Naive thymus-derived CD8-positive, alpha-beta T cell (primary cell): ENCODE measurements at places on chromosomes 2 and 18.
A peak's percentile ranks its signal among the peaks of the same experiment; 100 is the strongest.

DNA sequence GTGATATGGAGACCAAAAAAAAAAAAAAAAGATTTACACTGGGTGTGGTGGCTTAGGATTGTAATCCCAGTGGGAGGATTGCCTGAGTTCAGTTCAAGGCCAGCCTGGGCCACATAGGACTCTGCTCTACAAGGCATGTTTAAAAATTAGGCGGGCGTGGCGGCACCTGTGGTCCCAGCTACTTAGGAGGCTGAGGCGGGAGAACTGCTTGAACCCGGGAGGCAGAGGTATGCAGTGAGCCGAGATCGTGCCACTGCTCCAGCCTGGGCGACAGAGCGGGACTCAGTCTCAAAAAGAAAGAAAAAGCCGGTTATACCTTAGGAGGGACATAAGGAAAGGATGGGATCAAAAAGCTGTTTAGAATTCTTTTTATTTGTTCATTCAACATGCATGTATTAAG lies 707 bp upstream of the SPDYA start:
- peaks cover 6% of the 10 kb centered on the region for H3K4me1 ChIP-seq
- peaks cover 3% of the 10 kb centered on the region for H3K36me3 ChIP-seq
- no peak overlapping the region for H3K27ac ChIP-seq

DNA sequence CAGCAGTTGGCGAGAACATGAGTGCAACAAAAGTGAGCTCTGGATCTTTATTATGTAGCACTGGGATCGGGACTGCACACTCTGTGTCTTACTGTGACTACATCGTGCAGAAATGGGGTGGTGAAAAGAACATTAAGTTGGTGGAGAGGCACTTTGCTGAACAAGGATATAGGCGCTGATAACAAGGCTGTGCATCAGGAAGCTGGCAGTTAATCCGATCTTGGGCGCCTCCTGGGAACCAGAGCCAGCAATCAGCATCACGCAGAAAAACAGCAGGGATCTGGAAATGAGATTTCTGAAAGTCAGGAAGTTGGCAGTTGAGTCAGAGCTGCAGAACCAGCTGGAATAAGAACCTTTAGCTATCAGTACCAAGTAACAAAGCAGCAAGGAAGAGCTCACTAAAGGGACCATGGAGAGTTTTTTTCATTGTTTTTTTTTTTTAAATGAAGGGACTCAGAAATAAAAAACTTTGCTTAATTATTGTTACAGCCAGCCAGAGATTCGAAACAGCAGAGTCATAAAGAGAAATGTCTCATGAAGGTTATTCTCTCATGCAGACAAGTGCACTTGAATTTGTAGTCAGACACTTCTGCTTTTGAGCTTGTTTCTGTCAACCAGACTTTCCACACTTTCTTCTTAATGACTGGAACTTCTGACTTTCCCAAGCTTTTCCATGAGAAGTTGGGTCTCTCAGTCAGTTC lies 22.8 kb upstream of the MYO3B start:
- H3K36me3 ChIP-seq = no peaks in the 10 kb centered on the region
- H3K27me3 ChIP-seq = peaks cover 19% of the 10 kb centered on the region
- peaks cover 3% of the 10 kb centered on the region for H3K4me1 ChIP-seq
- no peak overlapping the region for H3K4me3 ChIP-seq
- DNase-seq = no peak

- H3K4me1 ChIP-seq = peaks cover 40% of the 10 kb centered on the region
- H3K27ac ChIP-seq = peak overlapping the region; percentile 87
- H3K4me3 ChIP-seq = peak overlapping the region; percentile 49
- DNase-seq = no peak
- H3K27me3 ChIP-seq = no peaks in the 10 kb centered on the region
Measured at GRCh38 chr18:48929941-48930713, 20.6 kb downstream of the SMAD7 start.

DNA sequence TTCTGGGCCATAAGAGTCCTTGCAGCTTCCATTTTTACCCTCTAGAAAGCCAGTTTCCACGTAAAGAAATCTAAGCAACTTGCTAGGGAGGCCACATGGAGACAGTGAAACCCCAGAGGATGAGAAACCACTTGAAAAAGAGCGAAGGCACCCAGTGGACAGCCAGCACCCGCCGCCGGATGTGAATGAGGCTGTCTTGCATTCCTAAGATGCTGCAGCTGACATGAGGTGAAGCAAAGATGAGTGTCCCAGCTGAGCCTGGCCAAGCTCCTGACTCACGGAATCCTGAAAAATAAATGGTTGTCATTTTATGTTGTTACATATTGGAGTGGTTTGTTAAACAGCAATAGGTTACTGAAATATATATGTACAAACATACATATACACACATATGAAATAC lies 65.9 kb upstream of the STPG4 start:
- no peaks in the 10 kb centered on the region for H3K4me1 ChIP-seq
- H3K4me3 ChIP-seq = no peak overlapping the region
- DNase-seq = no peak
- no peaks in the 10 kb centered on the region for H3K36me3 ChIP-seq
- H3K27me3 ChIP-seq = peaks cover 1% of the 10 kb centered on the region
- H3K27ac ChIP-seq = no peak overlapping the region

DNA sequence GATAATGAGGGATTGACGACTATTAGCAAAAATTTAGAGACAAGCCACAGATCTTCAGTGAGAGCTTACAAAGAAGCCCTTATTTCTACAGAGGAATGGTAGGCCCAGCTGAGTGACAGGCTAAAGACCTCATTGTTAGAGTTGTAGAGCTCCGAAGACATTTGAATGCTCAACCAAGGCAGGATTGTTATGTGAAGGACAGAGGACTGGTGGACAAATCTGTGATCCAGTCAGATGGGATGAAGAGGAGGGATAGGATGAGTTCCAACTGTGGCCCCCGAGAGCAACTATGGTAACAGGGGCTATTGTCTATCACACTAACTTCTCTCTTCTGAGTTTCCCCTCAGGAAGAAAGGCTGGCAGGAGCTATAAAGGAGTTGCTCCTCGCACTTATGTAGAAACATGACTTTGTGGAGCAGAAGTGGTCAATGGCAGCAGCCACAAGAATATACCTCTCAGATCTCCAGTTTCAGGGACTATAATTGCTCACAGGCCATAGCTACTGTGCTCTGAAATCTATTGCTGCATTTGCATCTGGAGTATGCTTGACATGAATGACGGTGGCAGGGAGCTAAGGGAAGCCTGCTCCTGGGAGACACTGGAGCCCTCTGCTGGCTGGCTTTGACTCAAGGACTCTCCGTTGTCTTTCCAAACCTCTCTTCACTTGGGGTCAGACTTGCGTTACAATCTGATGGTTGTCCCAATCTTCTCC lies 50.3 kb upstream of the GREB1L start:
- H3K27me3 ChIP-seq = peaks cover 39% of the 10 kb centered on the region
- no peaks in the 10 kb centered on the region for H3K36me3 ChIP-seq
- H3K27ac ChIP-seq = no peak overlapping the region
- no peak for DNase-seq
- no peaks in the 10 kb centered on the region for H3K4me1 ChIP-seq

- no peaks in the 10 kb centered on the region for H3K4me1 ChIP-seq
- H3K36me3 ChIP-seq = no peaks in the 10 kb centered on the region
- H3K4me3 ChIP-seq = no peak overlapping the region
- peaks cover 9% of the 10 kb centered on the region for H3K27me3 ChIP-seq
Measured at GRCh38 chr2:13003500-13003899, 286.8 kb downstream of the TRIB2 start.

GRCh38 chr2:173990970-173991819 lies 26.0 kb upstream of the SP3 start:
- no peak for DNase-seq
- H3K27ac ChIP-seq = no peak overlapping the region
- H3K36me3 ChIP-seq = no peaks in the 10 kb centered on the region
- peaks cover 2% of the 10 kb centered on the region for H3K27me3 ChIP-seq

- peaks cover 22% of the 10 kb centered on the region for H3K4me1 ChIP-seq
- no peak overlapping the region for H3K4me3 ChIP-seq
- H3K27me3 ChIP-seq = no peaks in the 10 kb centered on the region
- no peak for DNase-seq
- no peak overlapping the region for H3K27ac ChIP-seq
Measured at GRCh38 chr2:48114256-48114655, 208.0 kb upstream of the FBXO11 start.

GRCh38 chr2:145592361-145592760 lies 1072.4 kb upstream of the ZEB2 start:
- H3K36me3 ChIP-seq = no peaks in the 10 kb centered on the region
- no peaks in the 10 kb centered on the region for H3K4me1 ChIP-seq
- no peak for DNase-seq
- H3K27me3 ChIP-seq = no peaks in the 10 kb centered on the region
- no peak overlapping the region for H3K4me3 ChIP-seq
- no peak overlapping the region for H3K27ac ChIP-seq

DNA sequence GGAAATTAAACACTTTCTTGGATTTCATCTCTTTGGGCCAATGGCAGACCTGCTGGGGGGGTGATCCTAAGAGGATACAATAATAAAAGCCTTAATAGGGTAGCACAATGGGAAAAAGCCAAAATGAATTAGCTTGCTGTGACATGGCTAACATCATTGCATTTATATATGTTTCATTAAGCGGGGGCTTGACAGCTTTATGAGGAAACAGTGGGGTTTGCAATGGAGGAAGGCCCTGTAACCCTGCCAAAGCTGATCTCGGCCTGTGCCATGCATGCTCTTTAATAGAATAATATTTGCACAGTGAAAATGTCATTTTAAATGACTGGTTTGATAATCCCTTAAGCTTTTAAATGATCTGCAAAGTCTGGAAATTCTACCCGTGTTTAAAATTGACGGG lies 291.5 kb downstream of the SLC4A3 start:
- no peak for DNase-seq
- H3K4me1 ChIP-seq = no peaks in the 10 kb centered on the region
- peaks cover 5% of the 10 kb centered on the region for H3K27me3 ChIP-seq
- no peaks in the 10 kb centered on the region for H3K36me3 ChIP-seq
- no peak overlapping the region for H3K27ac ChIP-seq

DNA sequence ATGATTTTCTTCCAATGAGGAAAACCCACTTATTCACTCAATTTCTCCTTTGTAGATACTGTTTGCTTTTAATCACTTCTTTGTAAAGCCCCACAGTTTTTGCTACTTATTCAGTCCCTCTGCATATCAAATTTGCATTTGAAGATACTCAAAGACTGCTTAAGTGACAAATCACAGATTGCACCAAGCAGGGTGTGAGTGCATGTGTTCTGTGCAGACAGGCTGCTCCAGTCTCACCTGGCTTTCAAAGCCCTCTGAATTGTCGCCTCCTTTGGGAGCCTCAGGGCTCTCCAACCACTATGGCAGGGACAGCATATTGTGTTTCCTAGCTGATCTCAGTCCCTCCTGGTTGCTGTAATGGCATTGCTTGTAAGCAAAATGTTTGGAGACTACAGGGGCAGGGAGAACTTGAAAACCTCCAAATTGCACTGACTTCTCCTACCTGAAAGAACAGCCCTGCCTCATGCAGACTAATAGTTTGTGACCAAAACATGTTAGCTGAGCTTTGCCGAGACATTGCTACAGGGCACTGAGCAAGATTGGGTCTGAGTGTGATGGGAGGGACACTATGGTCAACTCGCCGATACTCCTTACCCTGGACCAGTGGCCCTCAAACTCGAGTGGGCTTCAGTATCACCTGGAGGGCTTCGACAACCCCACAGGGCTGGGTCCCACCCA lies 96.8 kb downstream of the POLE4 start:
- no peak overlapping the region for H3K4me3 ChIP-seq
- peaks cover 5% of the 10 kb centered on the region for H3K36me3 ChIP-seq
- H3K4me1 ChIP-seq = no peaks in the 10 kb centered on the region
- no peak overlapping the region for H3K27ac ChIP-seq
- no peaks in the 10 kb centered on the region for H3K27me3 ChIP-seq
- DNase-seq = no peak

DNA sequence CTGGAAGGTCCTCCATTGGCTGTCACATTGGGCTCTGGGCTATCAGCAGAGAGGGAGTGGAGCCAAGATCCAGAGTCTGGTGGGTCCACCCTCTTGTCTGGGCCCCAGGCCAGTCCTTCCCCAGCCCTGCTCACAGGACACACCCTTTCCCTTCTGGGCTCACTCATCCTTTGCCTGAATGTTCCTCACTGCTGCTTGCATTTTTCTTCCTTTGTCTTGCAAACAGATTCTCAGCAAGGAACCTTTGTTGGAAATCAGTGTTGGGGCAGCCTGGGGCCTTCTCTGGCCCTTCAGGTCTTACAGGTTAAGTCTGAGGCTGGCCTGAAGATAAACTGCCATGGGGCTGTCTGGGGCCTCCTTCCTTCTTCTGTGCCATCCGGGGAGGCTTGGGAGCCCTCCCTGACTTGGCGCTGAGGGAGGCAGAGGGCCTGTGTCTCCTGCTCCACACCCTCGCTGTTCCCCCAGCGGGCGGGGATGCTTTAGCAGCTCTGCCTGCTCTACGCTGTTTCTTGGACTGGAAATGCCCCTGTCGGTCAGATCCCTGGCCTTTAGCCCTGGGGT lies 11.5 kb upstream of the CELF4 start:
- no peak overlapping the region for H3K4me3 ChIP-seq
- peaks cover 35% of the 10 kb centered on the region for H3K27me3 ChIP-seq
- H3K4me1 ChIP-seq = no peaks in the 10 kb centered on the region

GRCh38 chr2:647003-647560 lies 30.1 kb downstream of the TMEM18 start:
- no peak overlapping the region for H3K27ac ChIP-seq
- H3K4me1 ChIP-seq = no peaks in the 10 kb centered on the region
- no peak for DNase-seq
- H3K27me3 ChIP-seq = peaks cover 8% of the 10 kb centered on the region
- H3K4me3 ChIP-seq = no peak overlapping the region

GRCh38 chr2:155975734-155976133 lies 356.8 kb downstream of the NR4A2 start:
- no peak overlapping the region for H3K4me3 ChIP-seq
- H3K27ac ChIP-seq = no peak overlapping the region
- H3K4me1 ChIP-seq = no peaks in the 10 kb centered on the region
- no peak for DNase-seq
- no peaks in the 10 kb centered on the region for H3K27me3 ChIP-seq
- H3K36me3 ChIP-seq = no peaks in the 10 kb centered on the region

- H3K27me3 ChIP-seq = no peaks in the 10 kb centered on the region
- peak; percentile 33 for DNase-seq
- no peaks in the 10 kb centered on the region for H3K36me3 ChIP-seq
- H3K4me3 ChIP-seq = no peak overlapping the region
- H3K4me1 ChIP-seq = peaks cover 8% of the 10 kb centered on the region
Measured at GRCh38 chr2:203484266-203485112, 50.6 kb downstream of the RAPH1 start.

DNA sequence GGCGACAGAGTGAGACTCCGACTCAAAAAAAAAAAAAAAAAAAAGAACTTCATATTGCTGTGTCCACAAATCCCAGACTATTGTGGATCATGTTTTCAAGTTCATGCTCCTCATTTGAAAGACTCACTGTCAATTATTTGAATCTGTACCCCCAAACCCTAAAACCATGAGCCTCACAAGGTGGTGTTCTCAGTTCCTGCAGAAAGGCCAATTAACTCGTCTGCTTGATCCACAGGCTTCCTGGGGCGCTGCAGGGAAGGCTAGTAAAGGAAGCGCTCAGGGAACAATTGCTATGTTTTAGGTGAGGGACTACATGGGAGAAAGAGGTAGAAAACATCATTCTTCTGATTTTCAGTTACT lies 396.8 kb upstream of the NETO1 start:
- no peaks in the 10 kb centered on the region for H3K36me3 ChIP-seq
- H3K27me3 ChIP-seq = no peaks in the 10 kb centered on the region
- H3K27ac ChIP-seq = no peak overlapping the region

GRCh38 chr2:127356531-127356930 lies 31.2 kb downstream of the MAP3K2 start:
- no peak overlapping the region for H3K4me3 ChIP-seq
- no peak overlapping the region for H3K27ac ChIP-seq
